ENCODE measurements at places on chromosomes 2 and 18.

DNA sequence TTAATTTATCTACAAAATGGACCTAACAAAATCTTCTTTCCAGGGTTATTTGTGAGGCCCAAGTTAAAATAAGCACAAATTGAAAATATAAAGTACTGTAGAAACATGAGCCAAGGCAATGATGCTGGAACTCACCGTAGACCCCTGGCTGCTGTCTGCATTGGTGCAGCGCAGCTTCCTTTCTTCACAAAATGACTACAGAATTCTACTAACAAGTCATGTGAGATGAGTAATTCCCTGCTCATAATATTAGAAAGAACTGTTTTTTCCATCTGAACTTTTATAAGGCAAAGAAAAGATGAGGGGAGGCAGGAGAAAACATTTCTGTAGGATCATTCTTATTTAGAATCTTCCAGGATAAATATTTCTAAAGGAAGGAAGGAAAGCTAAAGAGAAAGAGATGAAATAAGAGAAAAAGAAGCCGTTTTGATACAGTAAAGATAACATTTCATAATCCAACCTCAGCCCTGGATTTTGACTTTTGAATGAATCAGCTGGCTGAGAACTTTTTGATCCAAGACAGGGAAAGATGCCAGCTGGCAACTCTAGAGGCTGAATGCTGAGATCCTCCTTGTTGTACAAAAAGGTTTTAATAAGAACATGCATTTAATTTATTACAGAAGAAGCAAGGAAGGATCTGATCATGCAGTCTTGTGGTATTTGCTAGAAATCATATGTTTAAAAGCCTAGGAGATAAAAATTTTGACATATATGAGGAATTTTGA is 183.9 kb upstream of the KLHL14 start:
- DNase-seq, result no peak

DNA sequence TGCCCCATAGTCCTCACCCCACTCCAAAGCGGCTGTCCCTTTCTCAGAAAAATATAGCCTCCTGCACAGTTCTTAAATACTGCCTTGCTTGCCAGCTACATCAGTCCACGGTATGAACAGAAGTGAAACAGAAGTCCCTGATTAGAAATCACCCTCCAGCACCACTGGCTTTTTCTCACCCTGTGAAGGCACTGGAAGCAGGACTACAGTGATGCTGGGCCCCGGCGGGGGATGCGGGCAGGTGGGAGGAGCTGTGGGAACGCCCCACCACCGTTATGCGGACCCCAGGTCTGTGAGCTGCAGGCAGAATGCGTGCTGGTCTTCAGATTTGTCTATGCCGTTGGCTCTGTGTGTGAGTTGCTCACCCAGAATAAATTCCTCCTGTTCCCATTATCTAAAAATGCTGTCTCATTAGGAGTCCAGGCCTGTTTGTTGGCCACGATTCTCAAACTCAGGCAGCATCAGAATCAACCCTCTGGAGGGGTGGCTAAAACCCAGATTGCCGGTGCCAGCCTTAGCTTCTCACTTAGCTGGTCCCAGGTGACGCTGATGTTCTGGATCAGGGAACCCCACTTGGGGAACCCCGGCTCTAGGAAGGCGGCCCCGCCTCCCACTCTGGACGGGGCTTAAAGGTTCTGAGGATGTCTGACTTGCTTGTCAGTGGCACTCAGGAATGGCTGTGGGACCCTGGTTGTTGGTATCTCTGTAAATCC is 224.8 kb upstream of the PXDN start:
- DNase-seq, result no peak

- no peak for DNase-seq
These were observed 177.6 kb upstream of the SESTD1 start for GRCh38 chr2:179442206-179442605.

DNA sequence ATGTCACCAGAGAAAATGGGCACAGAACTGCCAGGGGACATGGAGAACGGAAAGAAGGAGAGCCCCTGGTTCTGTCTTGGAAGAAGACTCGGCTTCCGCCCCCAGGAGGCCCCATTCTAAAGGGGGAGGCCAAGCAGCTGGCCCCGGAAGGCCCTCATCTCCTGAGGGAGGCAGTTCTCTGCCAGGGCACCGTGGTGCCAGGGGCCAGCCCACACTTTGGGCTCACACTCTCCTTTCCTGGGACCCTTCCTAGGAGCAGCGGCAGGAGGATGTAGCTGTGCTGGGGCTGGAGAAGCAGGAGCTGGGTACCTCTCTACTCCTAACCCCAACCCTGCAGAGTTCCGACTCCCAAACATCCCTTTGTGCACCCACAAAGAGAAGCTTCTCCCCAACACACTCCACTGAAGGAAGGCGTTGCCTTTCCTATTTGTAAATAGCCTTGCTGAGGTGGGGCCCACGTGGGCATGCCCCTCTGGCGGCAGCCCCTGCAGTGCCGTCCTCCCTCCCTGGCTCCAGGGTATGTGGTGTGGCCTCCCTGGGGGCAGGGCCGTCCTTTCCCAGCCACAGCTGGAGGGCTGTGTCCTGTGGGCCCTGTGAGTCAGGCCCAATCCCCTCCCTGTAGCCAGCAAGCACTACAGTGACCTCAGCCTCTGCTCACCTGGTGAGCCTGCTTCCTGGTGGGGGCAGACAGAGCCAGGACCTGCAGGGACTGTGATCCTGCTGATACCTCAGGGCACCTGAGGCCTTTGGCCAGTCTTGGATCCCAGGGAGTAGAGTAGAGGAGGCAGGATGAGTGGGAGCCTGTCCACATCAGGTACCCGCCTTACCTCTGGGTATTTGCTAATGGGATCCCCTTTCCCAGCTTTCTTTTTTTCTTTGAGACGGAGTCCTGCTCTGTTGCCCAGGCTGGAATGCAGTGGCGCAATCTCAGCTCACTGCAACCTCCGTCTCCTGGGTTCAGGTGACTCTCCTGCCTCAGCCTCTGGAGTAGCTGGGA is 26.6 kb downstream of the ZFP36L2 start:
- DNase-seq, result no peak

DNA sequence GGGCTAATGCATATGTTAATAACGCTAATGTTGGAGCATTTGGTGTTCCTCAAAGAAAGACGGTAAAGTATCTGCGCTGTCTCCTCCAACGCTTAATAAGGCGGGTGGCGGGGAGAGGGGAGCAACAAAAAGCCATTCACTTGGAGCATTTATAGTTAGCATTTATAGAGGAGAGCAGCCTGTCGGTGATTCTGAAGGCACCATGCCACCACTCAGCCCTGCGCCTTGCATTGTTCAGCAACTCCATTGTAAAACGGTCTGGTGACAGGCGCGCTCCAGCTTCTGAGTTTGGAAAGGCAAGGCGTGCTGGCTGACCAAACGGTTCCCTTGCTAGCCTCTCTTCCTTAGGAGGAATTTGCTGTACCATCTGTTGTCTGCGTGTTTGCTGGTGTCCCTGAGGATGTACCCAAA is 83.9 kb downstream of the LYPD1 start:
- DNase-seq, result no peak

DNA sequence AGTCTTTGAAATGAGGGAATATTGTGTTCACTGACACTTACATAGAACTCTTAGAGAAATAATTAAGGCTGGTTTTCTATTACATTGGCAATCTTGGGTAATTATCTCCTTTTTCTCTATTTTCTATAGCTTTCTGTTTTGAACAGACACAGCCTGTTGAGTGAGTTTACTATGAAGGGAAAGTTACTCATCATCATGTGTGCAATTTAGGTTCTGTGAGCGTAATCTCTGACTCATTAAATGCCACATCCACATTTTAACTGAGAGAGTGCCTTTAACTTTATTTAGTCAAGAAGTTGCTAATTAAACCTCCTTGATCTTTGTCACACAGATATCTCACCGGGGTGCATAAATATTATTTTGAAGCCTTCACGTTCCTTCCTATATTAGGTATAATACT is 174.0 kb upstream of the SLC8A1 start:
- no peak for DNase-seq

- no peak for DNase-seq
These were observed 142.3 kb downstream of the ABCA12 start for GRCh38 chr2:214995926-214996670.

DNA sequence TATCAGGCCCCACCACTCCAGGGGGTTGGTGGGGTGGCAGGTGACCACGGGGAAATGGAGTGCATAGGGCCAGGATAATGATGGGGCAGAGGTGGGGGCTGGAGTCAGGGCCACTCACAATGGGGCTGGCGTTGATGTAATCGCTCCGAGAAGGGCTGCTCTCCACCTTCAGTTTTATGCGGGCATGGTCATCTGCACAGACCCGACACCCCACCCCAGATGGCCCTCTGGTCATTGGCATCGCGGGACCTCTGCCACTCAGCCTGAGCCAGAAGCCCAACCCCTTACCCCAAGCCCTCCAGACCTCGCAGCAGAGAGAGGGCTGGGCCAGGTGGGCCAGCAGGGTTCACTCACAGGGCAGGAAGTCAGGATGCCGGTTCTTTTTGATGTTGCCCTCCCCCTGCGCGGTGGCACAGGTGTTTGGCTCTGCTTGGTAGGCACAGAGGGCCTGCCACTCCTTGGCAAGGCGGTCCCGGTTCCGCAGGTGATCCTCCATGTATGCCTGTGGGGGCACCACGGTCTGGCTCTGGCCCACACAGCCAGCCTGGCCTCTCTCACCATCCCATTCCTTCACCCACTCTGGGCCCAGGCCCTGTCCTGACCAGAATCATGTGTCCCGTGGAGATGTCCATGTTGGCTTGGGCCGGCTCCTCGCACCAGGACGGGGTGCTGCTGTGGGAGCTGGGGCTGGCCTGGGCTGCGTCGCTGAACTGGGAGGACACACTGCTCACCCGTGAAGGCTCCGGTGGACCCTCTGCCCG is 12.4 kb downstream of the PTPRN start:
- DNase-seq, result no peak

- no peak for DNase-seq
These were observed 9.0 kb upstream of the ONECUT2 start for GRCh38 chr18:57426187-57426586.

GRCh38 chr18:52190631-52191030 is 149.4 kb upstream of the DCC start:
- no peak for DNase-seq

GRCh38 chr2:28415010-28415409 is 22.4 kb downstream of the FOSL2 start:
- no peak for DNase-seq

DNA sequence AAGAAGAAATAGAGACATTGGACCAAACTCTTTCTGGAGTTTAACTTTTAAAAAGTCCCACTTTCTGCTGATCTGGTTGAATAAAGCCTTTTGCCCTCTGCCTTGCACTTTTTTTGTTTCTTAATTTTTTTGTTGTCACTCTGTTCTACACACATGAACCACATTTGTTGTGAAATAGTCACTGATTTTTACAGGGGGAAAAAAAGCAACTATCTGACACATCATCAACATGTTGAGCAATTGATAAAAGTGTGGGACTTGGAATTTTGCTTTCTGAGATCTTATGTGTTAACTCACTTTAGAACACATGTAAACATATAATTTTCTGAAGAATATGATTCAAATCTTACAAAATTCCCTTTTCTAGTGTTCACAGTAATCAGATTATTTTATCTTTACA is 414.8 kb upstream of the FIGN start:
- DNase-seq, result no peak

- no peak for DNase-seq
These were observed 220.9 kb downstream of the HDAC4 start for GRCh38 chr2:239179851-239180371.

- DNase-seq, result no peak
These were observed 147.6 kb upstream of the CCDC68 start for GRCh38 chr18:55106906-55107305.

- no peak for DNase-seq
These were observed 173.0 kb downstream of the DDX1 start for GRCh38 chr2:15764683-15765011.

GRCh38 chr2:103419506-103419905 is 657.7 kb downstream of the TMEM182 start:
- DNase-seq, result no peak

GRCh38 chr2:70534183-70534836 is 19.3 kb downstream of the TGFA start:
- DNase-seq, result no peak

- DNase-seq, result no peak
These were observed 57.9 kb downstream of the BAZ2B start for GRCh38 chr2:159558479-159558878.

DNA sequence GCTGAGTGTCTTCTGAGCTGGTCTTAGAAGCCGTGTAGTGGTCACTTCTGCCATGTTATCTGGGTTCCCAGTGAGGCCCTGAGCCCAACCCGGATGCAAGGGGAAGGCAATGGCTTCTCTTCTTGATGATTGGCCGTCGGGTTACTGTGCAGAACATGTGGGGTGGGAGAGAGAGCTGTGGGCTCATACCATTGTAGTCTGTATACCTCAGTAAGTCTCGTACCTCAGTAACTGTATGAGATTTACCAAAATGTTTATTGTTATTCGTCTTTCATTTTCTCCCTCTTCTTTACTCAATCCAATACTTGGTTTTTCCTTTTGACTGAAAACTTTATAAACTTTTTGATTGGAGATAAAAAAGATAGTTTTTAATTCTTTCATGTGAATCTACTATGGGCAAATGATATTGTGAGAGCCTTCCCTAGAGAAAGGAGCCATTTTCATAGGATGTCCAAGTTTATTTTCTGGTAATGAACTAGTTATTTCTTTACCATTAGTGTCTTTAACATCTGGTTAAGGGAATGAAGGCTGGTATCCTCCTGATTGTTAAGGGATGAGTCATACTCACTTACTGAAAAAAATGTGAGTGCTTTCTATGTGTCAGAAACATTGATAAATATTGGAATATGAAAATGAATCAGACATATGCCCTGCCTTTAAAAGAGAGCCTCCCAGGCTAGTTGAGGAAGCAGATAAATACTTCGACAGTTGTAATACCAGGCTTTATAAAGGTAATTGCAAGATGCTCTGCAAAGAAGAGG is 129.9 kb downstream of the PRPF40A start:
- no peak for DNase-seq

- DNase-seq, result no peak
These were observed 40.7 kb upstream of the C2orf66 start for GRCh38 chr2:196849895-196850294.

DNA sequence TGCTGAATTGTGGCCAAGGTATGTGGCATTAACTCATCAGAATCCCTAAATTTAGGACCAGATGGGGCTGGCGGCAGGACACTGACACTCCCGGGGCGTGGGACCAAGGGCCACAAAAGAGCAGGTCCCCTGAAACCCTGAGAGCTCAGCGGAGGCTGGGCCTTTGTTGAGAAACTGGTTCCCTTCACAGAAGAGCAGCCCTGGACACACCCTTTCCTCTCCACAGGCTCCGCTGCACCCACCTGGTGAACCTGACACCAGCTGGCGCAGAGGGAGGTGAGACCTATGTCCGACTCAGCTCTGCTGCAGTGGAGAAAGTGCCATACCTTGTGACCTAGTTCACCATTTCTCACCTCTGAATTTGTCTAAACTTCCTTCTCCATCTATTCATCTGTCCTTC is 119.5 kb downstream of the RTP5 start:
- DNase-seq, result no peak

- DNase-seq, result no peak
These were observed 116.1 kb downstream of the ATL2 start for GRCh38 chr2:38260972-38261371.

DNA sequence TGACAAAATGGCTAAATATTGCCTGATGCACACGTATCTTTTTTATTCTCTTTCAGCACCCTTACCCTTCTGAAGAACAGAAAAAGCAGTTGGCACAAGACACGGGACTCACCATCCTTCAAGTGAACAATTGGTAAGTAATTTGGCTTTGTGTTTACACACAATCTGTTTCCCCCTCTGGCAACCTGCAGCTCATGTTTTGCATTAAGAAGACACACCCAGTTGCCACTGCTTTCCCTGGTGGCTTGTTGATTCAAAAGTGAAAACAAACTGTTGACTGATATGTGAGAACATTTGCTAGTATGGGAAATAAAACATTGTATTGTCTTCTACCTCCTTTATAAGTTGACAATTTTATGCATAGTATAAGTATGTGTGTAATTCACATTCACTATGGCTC is 113.0 kb downstream of the MEIS1 start:
- DNase-seq, result no peak

- no peak for DNase-seq
These were observed 256.6 kb downstream of the VAPA start for GRCh38 chr18:10170375-10170774.

Data from stimulated activated CD8-positive, alpha-beta memory T cell treated with anti-CD3 and anti-CD28 coated beads, Interleukin-15, amount 100 ng/mL, for 24 hours (primary cell).